ENCODE measurements at places on chromosomes 12 and 14.

DNA sequence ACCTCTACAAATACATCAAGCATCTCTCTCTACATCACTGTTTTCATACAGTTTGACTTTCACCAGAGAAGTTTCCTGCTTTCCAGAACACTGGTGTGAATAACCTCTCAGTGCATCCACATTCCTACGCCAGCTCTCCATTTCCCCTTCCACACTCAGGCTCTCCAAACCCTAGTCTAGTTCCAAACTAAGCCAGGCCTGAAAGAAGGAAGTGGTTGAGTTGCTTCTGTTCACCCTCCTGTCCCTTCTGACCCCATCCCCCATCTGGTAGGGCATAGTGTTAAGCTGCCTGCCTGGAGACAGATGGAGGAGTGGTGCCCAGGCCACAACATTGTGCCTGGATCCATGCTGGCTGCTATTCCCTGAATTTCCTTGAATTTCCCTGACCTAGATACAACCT is 132.4 kb downstream of the GPR65 start:
- no peak for DNase-seq

DNA sequence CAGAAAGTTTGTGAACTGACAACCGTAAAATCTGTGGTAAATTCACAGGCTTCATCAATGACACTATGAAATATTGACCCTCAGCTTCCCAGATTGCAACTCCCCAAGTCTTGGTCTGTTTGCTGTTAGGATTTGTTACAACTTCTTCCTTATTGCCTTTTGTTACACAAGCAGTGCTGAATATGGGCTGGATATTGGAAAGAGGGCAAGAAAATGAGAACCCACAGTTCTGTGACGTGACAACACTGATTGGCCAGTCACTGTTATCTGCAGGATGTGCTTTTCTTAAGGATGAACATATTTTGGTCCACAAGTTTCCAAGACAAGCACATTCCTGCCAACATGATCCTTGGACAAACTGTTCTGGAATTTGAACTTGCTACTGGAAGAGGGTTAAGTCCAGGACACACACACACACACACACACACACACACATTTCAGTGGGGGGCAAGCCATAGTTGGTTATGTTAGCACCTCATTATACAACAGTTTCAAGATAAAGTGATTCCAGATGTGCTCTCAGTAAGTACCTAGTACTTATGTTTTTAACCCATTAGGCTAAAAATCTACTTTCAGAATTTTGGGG is 16.6 kb upstream of the SLC38A2 start:
- peak; percentile 99 for DNase-seq

DNA sequence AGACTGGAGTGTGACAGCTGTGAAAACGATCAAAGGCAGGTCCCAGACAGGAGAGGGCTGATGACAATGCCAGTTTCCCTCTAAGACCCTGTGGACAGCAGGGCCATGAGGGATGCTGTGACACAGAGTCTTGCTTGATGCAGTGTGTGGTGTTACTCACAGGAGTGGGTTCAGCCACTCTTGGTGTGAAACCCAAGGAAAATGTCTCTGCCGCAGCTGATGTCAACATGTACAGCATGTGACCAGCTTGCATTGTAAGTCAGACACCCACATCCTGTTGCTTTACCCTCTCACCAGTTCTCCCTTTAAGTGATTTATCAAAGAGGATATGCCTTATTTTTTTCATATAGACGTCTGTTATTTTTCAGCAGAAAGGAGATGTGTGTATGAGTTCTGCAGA is 268.6 kb downstream of the BTG1 start:
- peak; percentile 41 for DNase-seq

DNA sequence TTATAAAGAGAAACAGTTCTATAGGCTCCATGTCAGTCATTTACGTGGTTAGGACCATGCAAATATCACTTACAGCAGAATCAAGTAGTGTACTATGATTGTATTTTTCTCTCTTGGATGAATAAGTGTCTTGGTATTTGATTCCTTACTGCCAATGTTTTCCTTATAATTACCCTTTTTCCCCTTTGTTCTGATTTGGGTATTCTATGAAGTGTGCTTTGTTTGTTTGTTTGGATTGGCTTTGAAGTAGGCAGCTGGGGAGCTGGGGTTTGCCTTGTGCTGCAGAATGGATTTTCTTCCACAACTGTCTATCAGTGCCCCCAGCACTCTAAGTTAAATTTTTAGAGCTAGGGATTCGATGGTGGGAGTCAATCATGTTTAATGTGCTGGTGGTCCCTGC is 12.4 kb downstream of the TMEM120B start:
- DNase-seq, result peak; percentile 37

- no peak for DNase-seq
Measured at GRCh38 chr14:100615736-100616695, 28.8 kb upstream of the BEGAIN start.

DNA sequence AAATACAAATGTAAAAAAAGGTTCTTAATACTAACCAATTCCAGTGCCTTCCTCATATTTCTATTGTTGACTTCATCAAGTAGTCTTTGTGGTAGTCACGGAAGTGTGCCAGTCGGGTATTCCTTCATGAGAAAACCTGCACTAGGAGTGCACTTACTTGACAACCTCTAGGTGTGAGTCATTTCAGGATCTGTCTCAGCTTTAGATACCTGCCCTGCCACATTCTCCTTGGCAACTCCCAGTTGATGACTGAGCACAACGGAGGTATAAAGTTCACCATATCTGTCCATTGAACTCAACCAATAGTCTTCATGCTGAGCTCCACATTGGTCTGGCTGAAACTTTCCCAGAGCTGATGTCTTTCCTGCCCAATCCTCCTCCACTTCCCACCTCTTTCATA is 215.7 kb downstream of the SYT10 start:
- DNase-seq, result no peak

- DNase-seq, result no peak
Measured at GRCh38 chr12:12265035-12265434, 1.8 kb downstream of the LRP6 start.

DNA sequence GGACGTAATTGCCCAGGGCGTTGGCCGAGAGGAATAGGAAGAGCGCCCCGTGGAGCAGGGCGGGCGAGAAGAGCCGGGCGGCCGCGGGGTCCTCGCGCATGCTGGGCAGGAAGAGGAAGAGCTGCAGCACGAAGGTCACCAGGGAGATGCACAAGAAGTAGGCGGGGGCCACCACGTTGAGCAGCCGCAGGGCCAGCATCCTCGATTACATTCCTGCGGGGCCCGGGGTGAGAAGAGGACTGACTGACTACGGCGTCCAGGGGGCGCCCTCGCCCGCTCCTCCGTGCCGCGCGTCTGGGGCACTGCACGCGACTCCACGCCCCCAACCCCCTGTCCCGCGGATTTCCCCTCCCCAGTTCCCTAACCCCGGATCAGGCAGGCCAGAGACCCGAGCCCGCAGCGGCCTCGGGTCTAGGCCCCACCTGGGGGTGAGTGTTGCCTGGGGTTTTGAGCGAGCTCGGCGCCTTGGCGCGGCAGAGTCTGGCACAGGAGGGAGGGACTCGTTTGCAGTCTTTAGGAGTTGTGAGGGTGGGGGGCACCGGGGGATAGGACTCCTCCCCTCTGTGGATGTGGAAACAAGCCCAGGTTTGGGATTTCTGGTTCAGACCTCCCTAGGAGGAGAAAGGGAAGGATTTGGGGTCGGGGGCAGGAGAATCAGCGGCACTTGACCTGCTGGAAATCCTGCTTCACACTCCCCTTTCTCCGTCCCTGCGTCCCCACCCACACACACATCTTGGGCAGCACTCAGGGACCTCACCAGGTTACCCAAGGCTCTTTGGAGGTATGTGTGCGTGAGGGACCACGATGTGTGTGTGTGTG is 1.8 kb downstream of the ZDHHC22 start:
- DNase-seq, result no peak
